ENCODE measurements at places on chromosomes 2 and 18. TPM values are rescaled to one million over a fixed set of nuclear protein-coding genes. Genes with fewer than 3 reads are reported as not detected.

FRZB gene
- total RNA-seq, result 32.9 TPM

- H3K4me1 ChIP-seq, result peaks cover 11% of the 10 kb centered on the region
- no peak for DNase-seq
- H3K36me3 ChIP-seq, result peaks cover 2% of the 10 kb centered on the region
- H3K27me3 ChIP-seq, result no peaks in the 10 kb centered on the region
- H3K4me3 ChIP-seq, result no peak overlapping the region
- H3K27ac ChIP-seq, result no peak overlapping the region
These were observed 424.1 kb downstream of the ERBB4 start for GRCh38 chr2:212114489-212114888.

GRCh38 chr2:50529600-50530218 lies 502.2 kb downstream of the NRXN1 start:
- H3K27ac ChIP-seq, result no peak overlapping the region
- no peaks in the 10 kb centered on the region for H3K36me3 ChIP-seq
- no peak for DNase-seq

GRCh38 chr2:127080226-127080937 lies 26.6 kb downstream of the BIN1 start:
- DNase-seq, result no peak
- no peaks in the 10 kb centered on the region for H3K27me3 ChIP-seq
- H3K4me3 ChIP-seq, result no peak overlapping the region
- peak overlapping the region; percentile 50 for H3K27ac ChIP-seq

Data from neural crest cell (in vitro differentiated cells).